ENCODE measurements at places on chromosomes 1 and 21.
A peak's percentile ranks its signal among the peaks of the same experiment; 100 is the strongest.

GRCh38 chr1:240705579-240705978 is 93.6 kb upstream of the GREM2 start:
- no peaks in the 10 kb centered on the region for H3K4me1 ChIP-seq
- no peak overlapping the region for H3K4me3 ChIP-seq
- H3K27ac ChIP-seq: no peak overlapping the region
- no peaks in the 10 kb centered on the region for H3K27me3 ChIP-seq
- DNase-seq: no peak

DNA sequence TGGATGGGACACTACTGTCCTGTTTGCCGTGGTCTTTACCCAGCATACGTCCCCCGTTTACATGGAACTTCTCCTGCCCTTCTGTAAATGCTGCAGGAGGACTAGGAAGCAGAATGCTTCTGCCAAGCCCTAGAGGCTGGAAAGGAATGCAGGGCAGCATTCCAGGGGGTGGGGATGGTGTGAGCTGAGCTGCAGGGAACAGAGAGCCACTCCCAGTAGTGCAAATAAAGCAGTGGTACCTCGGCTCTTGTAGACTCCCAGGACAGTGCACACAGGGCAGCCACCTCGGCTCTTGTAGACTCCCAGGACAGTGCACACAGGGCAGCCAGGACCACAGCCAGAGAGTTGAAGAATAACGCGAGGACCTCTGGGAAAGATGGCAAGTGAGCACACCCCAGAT is 35.4 kb downstream of the PTPRU start:
- no peaks in the 10 kb centered on the region for H3K4me1 ChIP-seq
- no peak for DNase-seq
- H3K27me3 ChIP-seq: peaks cover 2% of the 10 kb centered on the region
- no peak overlapping the region for H3K4me3 ChIP-seq

GRCh38 chr1:64537942-64538341 is 68.0 kb downstream of the CACHD1 start:
- H3K4me3 ChIP-seq: no peak overlapping the region
- H3K4me1 ChIP-seq: peaks cover 3% of the 10 kb centered on the region
- no peaks in the 10 kb centered on the region for H3K27me3 ChIP-seq
- H3K27ac ChIP-seq: no peak overlapping the region

- H3K4me3 ChIP-seq: peak overlapping the region; percentile 97
- no peak for DNase-seq
- H3K4me1 ChIP-seq: peaks cover 11% of the 10 kb centered on the region
- peak overlapping the region; percentile 70 for H3K27ac ChIP-seq
Observed at GRCh38 chr1:222815440-222815765, 564 bp downstream of the DISP1 start.

- H3K4me3 ChIP-seq: no peak overlapping the region
- DNase-seq: no peak
- H3K27ac ChIP-seq: no peak overlapping the region
- peaks cover 8% of the 10 kb centered on the region for H3K36me3 ChIP-seq
Observed at GRCh38 chr1:109396513-109396839, 1.2 kb downstream of the SORT1 start.

DNA sequence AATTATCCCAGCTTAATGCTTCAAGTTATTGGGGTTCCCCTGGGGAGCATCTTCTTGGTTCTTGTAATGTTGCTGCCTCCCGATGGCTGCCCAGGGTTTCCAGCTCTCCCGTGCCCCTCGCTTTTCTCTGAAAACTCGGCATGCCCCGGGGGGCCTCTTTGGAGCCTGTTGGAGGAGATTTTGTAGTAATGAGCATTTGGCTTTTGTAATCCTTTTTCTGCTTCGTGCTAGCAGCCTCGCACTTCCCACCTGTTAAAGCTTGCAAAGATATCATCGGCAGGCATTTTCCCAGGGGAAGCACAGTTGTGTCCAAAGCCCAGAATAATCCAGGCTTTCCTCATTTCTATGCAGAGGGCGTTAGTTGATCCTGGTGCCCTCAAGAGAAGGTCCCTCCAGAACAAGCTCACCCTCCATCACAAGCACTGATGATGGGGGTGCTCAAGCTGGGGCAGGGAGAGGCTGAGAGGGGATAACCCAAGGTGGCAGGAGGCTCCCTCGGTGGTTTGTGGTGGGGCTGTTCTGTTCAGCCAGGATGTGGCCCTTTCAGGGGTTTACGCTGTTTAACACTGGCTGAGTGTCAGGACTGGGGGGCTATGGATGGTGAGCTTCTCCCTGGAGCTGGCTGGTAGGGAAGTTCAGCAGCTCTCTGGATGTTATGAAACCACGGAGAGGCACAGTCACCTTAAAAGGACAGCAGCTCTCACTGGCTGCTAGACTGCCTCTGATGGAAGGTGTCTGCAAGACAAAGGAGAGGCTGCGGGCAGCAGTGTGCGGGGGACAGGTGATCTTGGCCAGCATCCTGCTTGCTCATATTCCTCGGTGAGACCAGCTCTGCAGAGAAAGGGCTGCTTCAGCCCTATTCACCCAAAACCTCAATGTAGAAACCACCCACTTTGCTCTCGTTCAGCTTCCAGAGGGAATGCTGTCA is 477.1 kb upstream of the VAMP3 start:
- H3K4me1 ChIP-seq: no peaks in the 10 kb centered on the region
- DNase-seq: no peak
- no peak overlapping the region for H3K4me3 ChIP-seq
- H3K36me3 ChIP-seq: no peaks in the 10 kb centered on the region
- H3K27ac ChIP-seq: no peak overlapping the region

- no peak overlapping the region for H3K4me3 ChIP-seq
- no peaks in the 10 kb centered on the region for H3K36me3 ChIP-seq
- no peak for DNase-seq
Observed at GRCh38 chr1:7379441-7379971, 391.6 kb upstream of the VAMP3 start.

GRCh38 chr1:93080179-93080823 is 1.2 kb downstream of the MTF2 start:
- peak; percentile 52 for DNase-seq
- peak overlapping the region; percentile 97 for H3K27ac ChIP-seq
- no peaks in the 10 kb centered on the region for H3K27me3 ChIP-seq
- H3K36me3 ChIP-seq: peaks cover 9% of the 10 kb centered on the region
- H3K4me1 ChIP-seq: peaks cover 3% of the 10 kb centered on the region
- H3K4me3 ChIP-seq: peak overlapping the region; percentile 98

DNA sequence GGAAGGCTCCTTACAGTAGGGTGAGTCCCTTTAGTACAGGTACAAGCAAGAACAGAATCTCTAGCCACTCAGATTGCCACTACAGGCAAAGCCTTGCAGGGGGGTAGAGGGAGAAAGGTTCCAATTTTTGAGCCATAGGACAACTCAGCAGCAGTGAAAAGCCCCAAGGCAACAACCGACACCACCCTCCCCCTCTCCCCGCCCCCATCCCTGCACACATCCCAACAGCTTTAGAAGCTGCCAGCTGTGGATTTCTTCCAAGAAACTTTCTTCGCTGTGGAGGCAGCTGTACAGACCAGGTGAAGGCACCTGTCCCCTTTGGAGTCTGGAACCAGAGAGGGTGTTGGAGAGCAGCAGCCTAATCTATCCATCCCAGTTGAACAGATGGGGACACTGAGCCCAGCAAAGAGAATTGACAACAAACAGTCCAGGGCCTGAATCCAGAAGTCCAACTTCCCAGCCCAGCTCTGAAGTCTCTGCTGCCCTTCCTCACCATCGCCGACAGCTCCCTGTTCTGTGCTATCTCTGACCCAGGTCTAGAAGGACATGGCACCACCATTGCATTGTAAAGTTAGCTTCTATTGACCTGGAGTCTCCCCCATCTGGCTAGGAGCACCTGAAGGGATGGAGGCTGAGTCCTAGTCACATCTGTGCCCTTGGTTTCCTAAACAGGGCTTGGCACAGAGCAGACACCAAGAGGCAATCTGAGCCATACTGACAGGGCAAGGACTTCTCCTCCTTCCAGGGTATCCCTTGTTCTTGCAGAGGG is 2.2 kb downstream of the TENT5B start:
- H3K4me3 ChIP-seq: no peak overlapping the region
- no peaks in the 10 kb centered on the region for H3K36me3 ChIP-seq
- H3K27ac ChIP-seq: no peak overlapping the region
- peaks cover 21% of the 10 kb centered on the region for H3K4me1 ChIP-seq
- no peak for DNase-seq

GRCh38 chr1:231070758-231071444 is 30.8 kb upstream of the FAM89A start:
- no peak for DNase-seq
- no peaks in the 10 kb centered on the region for H3K27me3 ChIP-seq
- no peaks in the 10 kb centered on the region for H3K36me3 ChIP-seq
- H3K4me3 ChIP-seq: no peak overlapping the region
- no peaks in the 10 kb centered on the region for H3K4me1 ChIP-seq

DNA sequence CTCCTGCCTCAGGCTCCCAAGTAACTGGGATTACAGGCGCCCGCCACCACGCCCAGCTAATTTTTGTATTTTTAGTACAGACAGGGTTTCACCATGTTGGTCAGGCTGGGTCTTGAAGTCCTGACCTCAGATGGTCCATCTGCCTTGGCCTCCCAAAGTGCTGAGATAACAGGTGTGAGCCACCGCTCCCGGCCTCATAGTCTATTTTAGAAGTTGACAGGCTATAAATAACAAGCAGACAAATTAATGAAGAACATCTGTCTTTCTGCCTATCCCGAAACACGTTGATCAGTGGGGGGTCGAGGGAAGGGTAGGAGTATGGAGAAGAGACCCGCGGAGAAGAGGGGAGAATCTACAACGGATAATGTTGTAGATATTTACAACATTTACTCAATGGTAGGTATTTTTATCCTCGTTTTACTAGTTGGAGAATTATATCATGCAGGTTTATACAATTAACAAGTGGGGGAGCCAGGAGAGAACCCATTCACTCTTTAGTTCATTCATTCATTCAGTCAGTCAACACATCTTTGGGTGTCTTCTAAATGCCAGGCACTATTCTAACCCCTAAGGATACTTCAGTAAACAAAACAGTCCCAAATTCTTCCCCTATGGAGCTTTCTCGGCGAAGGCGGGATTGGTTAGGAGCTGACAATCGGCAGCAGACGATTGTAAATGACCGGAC is 497 bp upstream of the IFNAR2 start:
- DNase-seq: no peak
- peak overlapping the region; percentile 55 for H3K27ac ChIP-seq
- H3K4me3 ChIP-seq: peak overlapping the region; percentile 31

GRCh38 chr1:210882414-210883221 is 251.3 kb downstream of the KCNH1 start:
- no peak overlapping the region for H3K4me3 ChIP-seq
- DNase-seq: no peak
- H3K27ac ChIP-seq: no peak overlapping the region
- no peaks in the 10 kb centered on the region for H3K27me3 ChIP-seq
- H3K4me1 ChIP-seq: no peaks in the 10 kb centered on the region

All from thymus (tissue), 14 donors.